ENCODE measurements at places on chromosomes 7 and 10.

DNA sequence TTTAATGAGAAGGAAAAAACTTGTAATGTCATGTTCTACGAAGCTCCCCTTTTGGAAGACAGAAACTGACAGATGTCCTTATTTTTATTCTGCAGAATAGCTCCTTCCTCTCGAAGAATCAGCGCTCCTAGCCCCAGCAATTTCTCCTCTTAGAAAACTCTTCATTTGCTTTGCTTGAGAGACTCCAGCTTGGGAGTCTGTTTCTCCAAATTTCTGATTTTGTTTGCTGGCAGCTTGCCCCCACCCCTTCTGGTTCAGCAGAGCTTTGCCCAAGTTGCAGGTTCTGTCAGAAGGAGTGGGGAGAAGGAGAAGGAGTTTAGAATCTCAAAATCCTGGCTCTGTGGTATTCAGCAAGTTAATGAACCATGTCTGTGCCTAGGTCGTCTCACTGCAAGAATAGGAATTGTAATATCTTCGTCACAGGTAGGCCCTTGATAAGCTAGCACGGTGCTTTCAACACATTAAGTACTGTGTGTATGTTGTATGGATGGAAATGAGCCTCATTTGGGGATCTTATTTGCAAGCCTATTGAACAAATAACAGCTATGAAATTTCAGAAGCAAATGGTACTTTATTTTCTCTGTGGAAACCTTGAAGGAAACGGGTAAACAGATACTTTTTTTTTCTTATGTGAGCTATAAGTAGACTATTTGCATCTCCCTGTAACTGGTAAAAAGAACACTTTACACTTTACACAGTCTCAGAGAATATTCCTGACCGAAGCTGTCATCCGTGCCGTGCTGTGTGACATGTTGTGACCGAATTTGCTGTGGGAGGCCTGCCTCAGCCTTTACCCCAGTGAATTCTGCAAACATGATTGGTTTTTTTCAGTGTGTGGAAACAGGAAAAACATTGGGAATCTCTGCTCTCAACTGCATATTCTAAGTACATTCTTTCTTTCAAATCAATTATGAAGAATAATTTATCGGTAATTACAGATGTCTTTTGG is 290.9 kb downstream of the CAMK1D start:
- DNase-seq = no peak

DNA sequence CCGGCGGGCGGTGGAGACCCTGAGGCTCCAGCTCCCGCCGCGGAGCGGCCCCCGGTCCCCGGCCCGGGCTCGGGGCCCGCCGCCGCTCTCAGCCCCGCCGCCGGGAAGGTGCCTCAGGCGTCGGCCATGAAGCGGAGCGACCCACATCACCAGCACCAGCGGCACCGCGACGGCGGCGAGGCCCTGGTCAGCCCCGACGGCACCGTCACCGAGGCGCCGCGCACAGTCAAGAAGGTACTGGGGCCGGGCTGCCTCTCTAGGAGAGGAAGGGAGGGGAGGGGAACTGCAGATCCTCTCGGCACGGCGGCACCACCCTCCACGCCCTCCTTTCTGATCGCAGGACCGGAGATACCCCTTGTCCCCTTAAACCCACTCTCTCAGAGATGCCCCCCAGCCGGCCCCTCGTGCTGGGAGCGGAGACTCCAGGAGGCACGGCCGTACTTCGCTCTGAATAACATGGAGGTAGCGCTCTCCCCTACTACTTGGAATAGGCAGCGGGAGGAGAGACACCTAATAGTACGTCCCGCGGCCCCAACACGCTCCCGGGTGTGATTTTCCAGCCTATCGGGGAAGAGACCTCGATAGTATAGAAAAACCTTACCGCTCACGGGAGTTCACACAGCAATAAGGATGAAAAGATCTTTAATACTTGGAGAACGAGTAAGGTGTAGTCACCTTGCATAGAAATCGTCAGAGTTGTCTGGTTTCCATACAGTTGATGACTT is 538 bp downstream of the AHCYL2 start:
- DNase-seq = peak; percentile 38

DNA sequence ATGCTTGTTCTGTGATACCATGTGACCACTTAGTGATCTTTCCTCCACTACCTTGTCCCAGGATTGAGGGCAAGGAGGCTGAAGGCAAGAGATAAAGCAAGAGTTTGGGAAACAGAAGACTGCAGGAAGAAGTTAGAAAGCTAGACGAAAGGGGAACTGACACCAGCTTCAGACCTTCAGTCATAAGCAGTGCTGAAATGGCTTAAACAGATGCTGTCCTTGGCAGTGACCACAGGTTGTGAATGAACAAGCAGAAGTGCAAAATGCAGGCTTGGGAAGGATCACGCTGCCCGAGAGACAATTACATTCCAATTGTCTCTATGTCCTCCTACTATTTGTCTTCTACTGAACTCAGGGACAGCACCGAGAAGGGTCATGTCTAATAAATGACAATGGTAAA is 704.9 kb upstream of the AUTS2 start:
- no peak for DNase-seq

GRCh38 chr10:101006593-101007098 is 7.0 kb downstream of the LZTS2 start:
- no peak for DNase-seq

DNA sequence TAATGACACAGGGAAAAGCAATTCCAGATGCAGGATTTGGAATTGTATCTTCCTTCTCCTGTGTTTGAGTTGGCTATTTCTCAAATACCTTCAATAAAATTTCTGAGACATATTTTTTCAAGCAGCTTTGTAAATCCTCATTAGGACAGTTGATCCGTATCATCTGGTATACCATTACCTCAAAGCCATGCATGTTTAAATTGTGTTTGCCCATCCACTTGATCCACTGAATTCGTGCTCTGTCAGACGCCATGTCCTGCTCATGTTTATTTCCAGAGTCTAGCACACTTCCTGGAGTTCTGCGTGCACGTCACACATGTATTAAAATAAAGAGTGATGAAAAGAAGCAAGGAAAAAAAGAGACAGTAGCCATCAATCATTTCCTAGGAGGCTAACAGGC is 141.8 kb upstream of the CDC14C start:
- no peak for DNase-seq

DNA sequence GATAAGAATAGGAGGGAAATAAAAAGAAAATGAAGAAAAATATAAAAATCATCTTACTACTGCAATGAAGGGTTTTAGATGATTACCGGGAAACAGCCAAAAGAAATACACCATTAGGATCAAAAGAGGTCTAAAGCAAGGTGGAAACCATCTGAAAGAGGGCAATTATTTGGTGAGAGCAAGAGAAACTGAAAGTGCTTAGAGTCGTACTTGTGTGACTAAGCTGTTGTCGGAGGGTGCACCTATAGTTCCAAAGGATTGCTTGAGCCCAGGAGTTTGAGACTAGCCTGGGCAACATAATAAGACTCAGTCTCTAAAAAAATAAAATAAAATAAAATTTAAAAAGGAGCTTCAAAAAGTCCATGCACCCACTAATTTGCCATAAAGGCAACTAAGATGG is 169.5 kb downstream of the DKK1 start:
- no peak for DNase-seq

DNA sequence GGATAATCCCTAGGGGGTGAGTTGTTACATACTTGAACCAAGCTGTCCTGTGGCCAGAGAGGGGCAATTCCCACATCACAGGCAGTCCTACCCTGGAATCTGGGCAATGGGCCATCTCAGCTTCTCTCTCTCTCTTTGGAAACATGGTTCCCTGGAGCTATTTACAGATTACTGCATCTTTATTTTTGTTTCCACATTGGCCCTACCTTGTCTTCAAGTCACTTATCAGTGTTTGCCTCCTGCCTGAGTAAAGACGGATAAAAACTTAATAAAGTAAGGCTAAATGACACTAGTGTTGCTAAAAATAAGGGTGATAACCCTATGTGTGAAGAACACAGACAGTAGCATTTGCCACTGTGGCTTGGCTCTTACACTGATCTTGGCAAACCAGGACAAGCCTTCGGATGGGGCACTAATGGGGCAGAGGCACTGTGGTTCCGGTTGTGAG is 228.2 kb downstream of the GFRA1 start:
- no peak for DNase-seq

GRCh38 chr7:143434660-143435059 is 8.6 kb upstream of the TAS2R60 start:
- no peak for DNase-seq

DNA sequence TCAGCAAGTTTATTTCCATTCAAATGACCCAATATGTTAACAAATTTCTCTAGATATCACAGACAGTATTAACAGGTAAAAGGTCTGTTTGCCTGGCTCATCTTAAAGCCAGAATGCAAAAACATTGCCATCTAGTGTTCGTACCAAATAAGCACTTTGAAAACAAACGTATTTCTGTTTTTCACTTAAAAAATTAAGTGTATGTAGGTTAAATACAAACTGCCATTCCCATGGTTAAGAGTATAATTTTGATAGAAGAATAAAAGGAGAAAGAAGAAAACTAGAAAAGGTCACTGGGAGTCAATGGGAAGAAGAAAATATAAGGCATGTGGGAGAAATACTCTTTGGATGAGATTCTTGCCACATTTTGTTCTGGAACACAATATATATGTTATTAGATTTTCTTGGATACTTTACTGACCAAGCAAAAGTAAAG is 51.0 kb downstream of the ORC5 start:
- no peak for DNase-seq

DNA sequence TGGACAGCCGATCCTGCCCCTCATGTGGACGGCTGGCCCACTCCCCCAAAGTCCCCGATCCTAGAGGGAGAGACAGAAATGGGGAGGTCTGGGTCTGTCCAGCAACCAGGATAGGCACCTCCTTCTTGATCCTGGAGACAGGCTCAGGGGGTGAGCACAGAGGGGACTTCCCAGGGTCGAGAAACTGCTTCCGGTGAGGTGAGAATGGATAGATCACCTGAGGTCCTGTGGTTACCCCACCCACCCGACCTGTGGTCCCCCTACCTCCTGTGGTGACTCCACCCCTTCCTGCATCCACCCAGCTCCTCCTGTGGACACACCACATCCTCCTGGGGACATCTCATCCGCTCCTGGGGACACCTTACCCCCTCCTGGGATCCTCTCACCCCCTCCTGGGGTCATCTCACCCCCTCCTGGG is 27.4 kb upstream of the RASGEF1A start:
- DNase-seq = peak; percentile 24

Measured in stimulated activated CD8-positive, alpha-beta memory T cell treated with anti-CD3 and anti-CD28 coated beads, Interleukin-15, amount 100 ng/mL, for 48 hours (primary cell).